ENCODE measurements at places on chromosomes 12 and 14.

- DNase-seq = no peak
These were observed 3.6 kb downstream of the FGD4 start for GRCh38 chr12:32402946-32403345.

- no peak for DNase-seq
These were observed 157.4 kb upstream of the PRMT8 start for GRCh38 chr12:3333583-3333982.

- no peak for DNase-seq
These were observed 7.7 kb upstream of the DCP1B start for GRCh38 chr12:2011643-2012607.

- DNase-seq = no peak
These were observed 1.4 kb downstream of the TNS2 start for GRCh38 chr12:53051058-53051880.

GRCh38 chr14:41608681-41609390 is 2.2 kb downstream of the LRFN5 start:
- DNase-seq = no peak

DNA sequence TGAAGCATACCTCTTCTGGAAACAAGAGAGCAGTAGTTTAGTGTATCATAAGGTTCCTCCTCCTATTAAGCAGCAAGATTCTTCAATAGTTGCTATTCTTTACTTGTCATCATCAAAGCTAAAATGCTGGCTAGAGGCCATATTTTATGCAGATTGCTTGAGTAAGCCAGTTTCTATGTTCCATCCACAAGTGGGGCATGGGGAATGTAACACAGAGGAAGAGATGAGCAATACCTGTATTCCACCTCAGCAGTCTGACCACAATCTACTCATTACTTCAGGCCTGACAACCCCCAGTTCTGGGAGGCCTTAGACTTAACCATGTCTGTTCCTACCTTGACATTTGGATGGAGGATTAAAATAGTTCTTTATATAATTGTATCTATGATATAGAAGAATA is 423.6 kb downstream of the BTG1 start:
- no peak for DNase-seq

GRCh38 chr14:68146818-68147217 is 327.2 kb downstream of the RAD51B start:
- DNase-seq = no peak

DNA sequence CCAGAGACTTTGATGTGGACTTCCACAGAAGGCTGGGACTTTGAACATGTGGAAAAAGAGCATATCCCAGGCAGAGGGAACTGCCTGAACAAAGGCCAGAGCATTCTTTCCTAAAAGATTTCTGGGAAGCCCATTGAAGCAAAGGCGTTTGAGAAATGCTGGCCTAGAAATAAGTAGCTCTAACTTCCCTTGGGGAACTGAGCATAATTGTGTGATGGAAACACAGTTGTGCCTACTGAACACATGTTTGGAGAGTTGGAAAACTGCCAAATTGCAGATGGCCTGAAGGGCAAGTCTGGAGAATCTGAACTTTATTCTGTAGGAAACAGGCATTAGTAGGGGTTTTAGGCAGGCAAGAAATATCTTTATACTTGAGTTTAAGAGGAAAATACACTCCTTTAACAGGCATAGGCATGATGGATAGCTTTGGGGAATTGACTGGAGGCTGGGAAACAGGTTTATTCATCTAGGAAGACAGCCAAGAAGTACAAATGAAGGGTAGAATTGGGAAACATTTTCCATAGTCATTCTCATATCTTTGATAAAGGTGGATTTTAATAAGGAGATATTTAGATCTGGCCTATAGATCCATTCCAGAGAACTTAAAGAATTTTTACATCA is 134.1 kb downstream of the TPH2 start:
- no peak for DNase-seq

- no peak for DNase-seq
These were observed 260.0 kb upstream of the PLEKHG7 start for GRCh38 chr12:92442782-92443181.

DNA sequence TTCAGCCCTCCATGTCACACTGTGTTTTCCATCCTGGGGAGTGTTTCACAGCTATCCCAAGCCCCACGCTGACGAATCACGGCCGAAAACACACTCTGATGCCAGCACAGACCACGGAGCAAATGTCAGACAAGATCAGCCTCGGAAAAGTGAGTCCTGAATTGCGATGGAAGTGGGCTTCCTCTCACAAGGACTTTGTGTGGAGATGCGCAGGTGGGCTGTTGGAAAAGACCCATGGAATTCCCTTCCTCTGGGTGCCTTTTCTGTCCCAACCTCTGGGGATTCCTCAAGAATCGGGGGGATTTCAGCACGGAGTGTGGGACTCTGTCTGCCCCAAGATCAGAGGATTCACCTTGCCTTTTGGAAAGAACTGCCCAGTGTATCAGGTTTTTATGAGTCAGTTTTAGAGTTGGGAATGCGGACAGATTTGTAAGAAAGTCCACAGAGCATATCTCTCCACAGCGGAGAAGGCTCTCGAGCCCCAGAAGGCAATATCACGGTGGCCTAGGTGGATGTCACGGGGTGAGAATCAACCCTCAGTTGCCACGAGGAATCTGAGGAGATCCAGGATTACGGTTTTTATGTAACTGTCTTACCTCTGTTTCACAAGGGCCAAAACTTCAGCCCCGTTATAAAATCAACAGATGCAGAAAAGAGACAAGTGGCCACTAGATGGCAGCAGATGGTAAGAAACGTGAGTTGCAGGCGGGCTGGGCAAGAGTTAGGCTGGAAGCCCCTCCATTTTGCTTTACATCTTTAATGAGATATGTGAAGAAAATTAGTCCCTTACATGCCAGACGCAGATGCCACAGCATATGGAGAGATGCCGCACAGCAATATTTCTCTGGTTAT is 201.9 kb downstream of the DAD1 start:
- DNase-seq = no peak

DNA sequence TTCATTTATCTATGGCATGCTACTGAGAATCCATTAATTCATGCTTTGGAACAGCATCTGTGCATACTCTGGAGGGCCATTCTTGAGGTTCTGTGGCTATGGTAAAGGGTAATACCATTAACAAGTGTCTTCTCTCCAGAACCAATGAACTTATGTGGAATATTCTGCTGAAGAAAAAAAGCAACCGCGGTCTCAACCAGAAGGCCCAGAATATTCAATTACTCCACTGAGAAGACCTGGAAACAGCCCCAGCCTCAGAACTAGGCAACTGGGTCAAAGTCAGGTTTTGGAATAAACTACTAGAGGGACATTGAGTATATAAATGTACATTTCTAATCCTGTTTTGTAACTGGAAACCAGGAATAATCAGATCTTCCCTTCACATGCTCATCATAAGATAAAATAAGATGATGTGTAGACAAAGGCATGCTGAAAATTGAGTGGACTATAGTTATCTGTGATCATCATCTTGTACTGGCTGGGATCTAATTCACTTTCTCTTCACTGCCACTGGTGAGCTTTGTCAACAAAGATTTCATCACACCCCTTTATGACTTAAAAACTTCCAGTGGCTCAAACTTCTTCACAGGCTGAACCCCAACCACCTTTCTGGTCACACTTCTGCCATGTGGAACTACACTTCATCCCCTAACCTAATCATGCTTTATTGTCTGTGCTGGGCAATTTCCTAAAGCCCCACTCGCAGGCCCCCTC is 6.0 kb downstream of the SPTB start:
- no peak for DNase-seq

DNA sequence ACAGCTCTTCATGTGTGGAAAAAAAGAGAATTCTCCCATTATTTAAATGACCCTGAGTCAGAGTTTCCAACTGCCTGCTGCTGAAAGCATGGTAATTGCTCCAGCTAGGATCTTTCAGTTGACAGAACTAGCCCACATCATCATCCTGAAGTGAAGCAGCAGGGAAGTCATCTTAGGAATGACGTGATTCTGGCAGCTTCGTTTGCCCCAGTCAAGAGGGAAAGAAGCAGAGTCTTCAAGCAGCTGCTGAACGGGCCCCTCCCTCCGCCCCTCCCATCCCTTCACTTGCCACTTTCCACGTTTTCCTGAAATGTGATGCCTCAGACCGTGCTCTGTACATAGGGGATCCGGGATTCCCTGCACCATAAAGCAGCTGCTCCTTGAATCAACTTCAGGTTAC is 455.0 kb upstream of the TMEM132C start:
- DNase-seq = no peak

GRCh38 chr12:41552588-41552987 is 364.5 kb downstream of the PDZRN4 start:
- no peak for DNase-seq

GRCh38 chr14:92737206-92737605 is 11.2 kb downstream of the LGMN start:
- no peak for DNase-seq

DNA sequence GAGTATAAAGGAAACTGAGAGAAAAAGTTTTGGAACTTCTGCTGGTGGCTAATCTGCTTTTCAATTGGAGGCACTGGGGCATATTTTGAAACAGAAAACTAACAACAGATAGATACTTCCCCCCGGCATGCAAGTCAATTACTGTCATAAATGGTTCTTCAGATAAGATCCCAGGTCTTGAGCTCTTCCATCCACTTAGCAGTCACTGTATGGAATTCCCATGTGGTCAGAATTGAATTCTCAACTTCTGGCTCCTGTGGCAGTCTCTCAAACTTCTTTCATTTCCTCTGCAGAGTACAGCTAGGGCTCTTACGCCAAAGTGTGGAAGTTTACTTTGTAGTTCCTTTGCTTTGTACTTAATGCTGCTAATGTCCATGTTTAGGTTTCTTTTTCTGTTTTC is 452.2 kb downstream of the IPO8 start:
- no peak for DNase-seq

- DNase-seq = no peak
These were observed 771 bp upstream of the AVPR1A start for GRCh38 chr12:63151623-63152320.

DNA sequence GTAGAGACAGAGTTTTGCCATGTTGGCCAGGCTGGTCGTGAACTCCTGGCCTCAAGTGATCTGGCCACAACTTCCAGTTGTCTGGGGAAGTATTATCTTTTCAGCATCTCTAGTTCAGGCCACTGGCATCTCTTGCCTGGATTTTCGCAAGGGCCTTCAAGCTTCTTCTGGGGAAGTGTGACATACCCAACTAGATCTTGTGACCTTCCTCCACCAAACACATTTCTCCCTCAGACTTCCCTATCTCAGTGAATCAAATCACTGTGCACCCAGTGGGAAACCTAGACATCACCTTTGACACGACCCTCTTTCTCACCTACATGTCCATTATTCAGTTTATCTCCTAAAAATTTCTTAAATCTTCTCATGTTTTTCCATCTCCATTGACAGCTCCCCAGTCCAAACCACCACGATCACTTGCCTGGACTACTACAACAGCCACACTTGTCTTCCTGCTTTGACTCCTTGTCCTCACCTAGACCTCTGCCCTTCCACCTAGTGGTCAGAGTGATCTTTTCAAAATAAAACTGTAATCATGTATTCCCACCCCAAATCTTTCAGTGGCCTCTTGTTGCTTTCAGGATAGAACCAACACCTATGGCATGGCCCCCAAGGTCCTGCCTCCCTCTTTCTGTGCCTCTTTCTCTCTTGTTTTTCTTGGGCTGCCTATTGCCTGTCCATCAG is 3.3 kb downstream of the EEF1AKMT3 start:
- DNase-seq = no peak

DNA sequence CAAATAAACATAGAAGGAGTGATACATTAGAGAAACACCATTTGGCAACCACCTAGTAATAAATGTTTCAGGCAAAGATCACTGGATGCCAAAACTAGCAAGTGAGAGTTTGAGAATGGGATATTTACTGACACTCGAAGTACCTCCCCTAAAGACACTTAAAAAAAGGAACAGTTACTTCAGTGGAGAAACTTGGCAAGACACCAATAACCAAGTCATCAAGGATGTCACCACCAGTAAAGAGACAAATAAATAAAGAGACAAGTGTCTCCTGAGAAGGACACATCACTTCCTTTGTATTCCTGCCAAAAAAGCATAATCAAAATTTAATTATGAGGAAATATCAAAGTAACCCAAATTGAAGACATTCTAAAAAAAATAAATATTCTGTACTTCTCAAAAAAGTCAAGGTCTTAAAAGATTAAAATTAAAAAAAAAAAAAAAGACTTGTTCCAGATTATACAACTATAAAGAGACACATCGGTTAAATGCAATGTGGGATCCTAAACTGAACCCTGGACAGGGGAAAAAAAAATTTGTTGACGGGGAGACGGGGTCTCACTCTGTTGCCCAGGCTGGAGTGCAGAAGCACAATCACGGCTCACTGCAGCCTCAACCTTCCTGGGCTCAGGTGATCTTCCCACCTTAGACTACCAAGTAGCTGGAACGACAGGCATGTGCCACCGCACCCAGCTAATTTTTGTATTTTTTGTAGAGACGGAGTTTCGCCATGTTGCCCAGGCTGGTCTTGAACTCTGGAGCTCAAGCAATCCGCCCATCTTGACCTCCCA is 26.4 kb downstream of the TM7SF3 start:
- no peak for DNase-seq

- DNase-seq = no peak
These were observed 115.1 kb downstream of the GALC start for GRCh38 chr14:87877877-87878276.

GRCh38 chr14:99850709-99851108 is 57.5 kb downstream of the EML1 start:
- DNase-seq = no peak

- no peak for DNase-seq
These were observed 32.4 kb downstream of the LMO3 start for GRCh38 chr12:16573398-16574077.

DNA sequence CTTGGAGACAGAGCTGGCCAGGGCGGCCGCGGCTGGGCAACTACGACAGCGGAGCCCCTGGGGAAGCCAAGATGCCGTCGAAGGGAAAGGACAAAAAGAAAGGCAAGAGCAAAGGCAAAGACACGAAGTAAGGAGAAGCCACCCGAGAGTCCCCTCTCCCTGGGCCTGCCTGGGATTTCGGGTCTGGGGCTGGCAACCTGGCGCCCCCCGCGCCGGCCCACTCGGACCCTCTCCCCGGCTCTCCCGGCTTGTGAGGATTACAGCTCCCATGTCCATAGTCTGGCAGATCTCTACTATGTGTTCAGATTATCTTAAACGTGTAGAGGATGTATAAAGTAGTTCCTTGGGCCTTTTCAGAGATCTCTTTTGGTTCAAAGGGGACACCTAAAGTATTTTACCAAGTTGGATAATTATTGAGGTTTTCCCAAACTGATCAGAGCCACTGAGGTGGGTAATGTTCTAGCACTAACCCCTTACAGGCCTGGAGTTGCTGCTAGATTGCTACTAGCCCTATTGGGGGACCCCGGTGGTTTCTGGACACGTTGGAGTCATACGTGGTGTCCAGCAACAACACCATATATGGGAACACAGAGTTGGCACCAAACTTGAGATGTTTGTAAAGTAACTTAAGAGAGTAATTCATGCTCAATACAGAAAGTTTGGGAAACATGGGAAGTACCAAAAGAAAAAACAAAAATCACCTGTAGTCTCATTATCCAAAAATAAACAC is 424 bp downstream of the BBOF1 start:
- DNase-seq = no peak

- DNase-seq = no peak
These were observed 2.5 kb downstream of the FUT8 start for GRCh38 chr14:65414961-65415589.

GRCh38 chr12:131432532-131433260 is 278.2 kb upstream of the SFSWAP start:
- no peak for DNase-seq
